Stimulated activated CD4-positive, alpha-beta T cell treated with anti-CD3 and anti-CD28 coated beads, Interleukin-2, amount 100 ng/mL, for 24 hours (primary cell): ENCODE measurements at places on chromosomes 3 and 15.

DNA sequence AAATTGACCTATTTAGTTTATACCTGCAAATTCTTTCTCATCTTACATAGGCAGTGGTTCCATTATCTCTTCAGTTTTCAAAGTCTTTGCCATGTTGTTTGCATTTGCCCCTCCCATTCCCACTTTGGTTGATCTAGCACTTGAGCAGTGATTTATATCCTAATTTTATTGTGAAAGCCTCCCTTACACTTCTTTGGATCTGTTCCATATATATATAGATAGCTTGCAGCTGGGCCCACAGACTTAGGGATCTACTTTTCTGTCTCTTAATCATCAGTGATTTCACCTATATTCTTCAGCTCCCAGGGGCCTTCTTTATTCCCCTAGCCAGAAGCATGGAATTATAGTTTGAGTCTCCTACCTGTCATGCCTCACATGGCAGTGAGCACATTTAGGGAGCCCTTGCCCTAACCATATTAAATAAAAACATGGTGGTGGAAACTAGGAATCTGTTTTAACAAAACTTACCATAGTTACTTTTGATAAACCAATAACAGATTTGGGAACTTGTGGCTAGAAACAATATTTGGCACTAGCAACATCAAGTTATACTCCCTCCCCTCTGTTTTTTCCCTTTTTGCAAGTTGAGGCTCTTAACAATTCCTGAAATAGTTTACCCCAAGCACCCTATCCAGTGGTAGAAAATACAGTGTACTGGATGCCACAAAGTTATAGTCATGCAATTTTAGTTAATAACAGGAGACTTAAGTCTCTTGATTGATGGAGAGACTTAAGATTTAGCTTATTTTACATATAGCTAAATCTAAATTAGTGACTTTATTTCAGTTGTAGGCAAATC is 41.7 kb downstream of the ARIH1 start:
- no peak for DNase-seq

GRCh38 chr15:31516874-31517273 is 190.2 kb downstream of the KLF13 start:
- no peak for DNase-seq

GRCh38 chr3:133401374-133402135 is 1.7 kb downstream of the BFSP2 start:
- no peak for DNase-seq

DNA sequence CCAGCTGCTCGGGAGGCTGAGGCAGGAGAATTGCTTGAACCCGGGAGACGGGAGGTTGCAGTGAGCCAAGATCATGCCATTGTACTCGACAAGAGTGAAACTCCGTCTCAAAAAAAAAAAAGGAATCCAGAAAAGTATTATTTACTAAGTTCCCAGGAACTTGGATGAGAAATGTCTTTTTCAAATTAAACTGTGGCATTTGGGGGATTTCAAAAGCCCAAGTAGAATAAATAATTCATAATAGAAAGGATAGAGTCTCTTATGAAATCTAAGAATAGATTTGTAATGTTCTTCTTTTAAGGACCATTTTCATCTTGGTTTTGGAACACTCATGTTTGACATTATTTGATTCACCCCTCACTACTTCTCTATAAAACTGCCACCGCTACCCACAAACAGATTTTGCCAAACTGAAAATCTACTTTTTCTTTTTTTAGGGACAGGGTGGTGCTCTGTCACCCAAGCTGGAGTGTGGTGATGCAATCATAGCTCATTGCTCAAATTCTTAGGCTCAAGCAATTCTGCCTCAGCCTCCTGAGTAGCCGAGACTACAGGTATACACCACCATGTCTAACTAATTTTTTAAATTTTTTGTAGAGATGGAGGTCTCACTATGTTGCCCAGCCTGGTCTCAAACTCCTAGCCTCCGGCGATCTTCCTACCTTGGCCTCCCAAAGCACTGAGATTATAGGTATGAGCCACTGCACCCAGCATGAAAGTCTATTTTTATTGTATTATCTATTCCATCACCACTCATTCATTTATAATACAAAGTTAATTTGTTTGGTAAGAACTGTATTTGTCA is 99.3 kb downstream of the SENP2 start:
- no peak for DNase-seq

DNA sequence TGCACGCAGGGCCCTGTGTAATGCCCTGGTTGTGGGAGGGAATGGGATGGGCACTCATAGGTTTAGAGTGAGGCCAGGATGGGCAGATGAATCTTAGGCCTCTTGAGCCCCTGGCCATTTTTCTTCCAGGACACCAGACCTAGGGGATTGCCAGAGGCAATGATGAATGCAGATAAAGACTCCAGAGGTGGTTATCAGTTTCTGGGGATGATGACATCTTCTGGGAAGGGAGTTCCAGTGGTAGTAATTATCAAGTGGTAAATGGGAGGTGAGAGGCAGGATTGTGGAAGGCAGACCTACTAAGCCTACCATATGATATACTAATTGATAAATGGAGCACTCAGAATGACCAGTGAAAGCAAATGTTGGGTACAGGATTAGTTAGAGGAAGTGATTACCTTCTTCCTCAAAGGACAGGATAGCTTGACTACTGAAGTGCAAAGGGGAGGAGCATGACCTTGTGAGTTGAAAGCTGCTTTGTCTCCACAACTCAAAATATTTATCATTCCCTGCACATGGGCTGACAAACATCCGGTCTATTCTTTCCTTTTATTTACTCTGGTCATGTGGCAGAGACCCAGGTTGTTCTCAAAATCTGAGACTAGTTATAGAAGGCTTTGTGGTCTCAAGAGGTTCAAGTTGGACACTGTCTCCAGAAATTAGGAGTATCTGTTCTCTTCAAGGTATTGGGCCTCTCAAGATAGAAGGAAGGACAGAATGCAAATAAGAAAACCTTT is 10.2 kb upstream of the MAPK6 start:
- DNase-seq: no peak

DNA sequence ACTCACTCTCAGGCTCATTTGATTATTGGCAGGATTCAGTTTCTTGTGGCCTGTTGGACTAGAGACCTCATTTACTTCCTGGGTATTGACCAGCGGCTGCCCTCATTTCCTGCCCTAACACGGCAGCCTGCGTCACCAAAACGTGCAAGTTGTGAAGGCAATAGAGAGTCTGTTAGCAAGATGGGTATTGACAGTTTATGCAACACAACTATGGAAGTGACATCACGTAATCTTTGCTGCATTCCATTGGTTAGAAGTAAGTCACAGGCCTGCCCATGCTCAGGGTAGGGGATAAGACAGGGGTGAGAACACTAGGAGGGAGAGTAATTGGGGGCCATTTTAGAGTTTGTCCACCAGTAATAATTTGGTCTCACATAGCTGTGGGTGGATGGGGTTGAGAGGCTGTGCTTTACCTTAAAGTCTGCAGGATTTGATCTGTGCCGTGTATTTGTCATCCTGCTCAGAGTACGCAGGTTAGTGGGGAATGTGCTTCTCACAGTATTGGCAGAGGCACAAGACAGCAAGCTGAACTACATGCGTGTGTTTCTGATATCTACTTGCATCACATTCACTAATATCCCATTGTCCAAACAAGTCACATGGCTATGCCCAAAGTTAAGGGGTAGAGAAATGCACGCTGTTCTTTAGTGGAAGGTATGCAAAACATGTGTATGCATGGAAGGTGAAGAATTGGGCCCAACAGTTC is 83.3 kb downstream of the EDEM1 start:
- DNase-seq: no peak

GRCh38 chr3:142029052-142029642 is 120.2 kb downstream of the TFDP2 start:
- DNase-seq: no peak

- DNase-seq: no peak
Measured at GRCh38 chr3:23888617-23889228, 28.1 kb downstream of the NKIRAS1 start.

DNA sequence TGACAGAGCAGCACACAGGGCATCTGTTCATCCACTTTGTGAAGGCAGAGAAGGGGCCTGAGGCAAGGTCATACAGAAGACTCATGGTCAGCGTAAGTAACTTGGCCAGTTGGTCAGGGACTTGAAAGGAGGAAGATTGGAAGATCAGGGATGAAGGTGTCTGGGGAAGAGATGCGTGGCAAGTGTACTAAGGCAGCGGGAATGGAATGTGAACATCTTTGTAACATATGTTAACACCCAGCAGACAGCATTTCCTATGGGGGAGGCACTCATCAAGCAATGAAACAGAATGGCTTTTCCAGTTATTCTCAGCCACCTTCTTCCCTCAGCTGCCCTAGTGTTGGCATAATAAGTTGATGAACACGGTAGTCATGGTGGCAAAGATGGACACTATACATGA is 7.8 kb upstream of the RFC4 start:
- DNase-seq: no peak

- no peak for DNase-seq
Measured at GRCh38 chr3:73499787-73500186, 125.0 kb downstream of the PDZRN3 start.
